ENCODE measurements at places on chromosomes 5 and 9.
A peak's percentile ranks its signal among the peaks of the same experiment; 100 is the strongest.

GRCh38 chr9:125258832-125259534 lies 2.6 kb upstream of the GAPVD1 start:
- DNase-seq, result no peak

- DNase-seq, result peak; percentile 79
Observed at GRCh38 chr9:96232539-96233241, 69.3 kb downstream of the HSD17B3 start.

DNA sequence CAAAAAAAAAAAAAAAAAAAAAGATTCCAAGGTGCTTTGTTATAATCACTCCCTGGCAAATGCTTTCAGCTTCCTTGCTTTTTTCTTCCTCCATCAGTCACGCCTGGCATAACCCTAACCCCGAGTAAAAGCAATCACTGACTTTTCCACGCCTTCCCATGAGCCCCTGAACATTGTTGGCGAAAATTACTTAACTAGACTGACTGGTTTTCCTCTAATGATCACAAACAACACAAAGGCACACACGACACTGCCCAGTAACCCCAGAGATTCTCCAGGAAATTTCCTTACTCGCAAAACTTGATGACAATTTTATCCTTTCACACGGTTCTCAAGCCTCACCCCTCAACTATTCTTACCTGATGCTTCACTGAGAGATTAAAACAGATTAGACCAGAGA lies 11.4 kb upstream of the PTGR1 start:
- no peak for DNase-seq

DNA sequence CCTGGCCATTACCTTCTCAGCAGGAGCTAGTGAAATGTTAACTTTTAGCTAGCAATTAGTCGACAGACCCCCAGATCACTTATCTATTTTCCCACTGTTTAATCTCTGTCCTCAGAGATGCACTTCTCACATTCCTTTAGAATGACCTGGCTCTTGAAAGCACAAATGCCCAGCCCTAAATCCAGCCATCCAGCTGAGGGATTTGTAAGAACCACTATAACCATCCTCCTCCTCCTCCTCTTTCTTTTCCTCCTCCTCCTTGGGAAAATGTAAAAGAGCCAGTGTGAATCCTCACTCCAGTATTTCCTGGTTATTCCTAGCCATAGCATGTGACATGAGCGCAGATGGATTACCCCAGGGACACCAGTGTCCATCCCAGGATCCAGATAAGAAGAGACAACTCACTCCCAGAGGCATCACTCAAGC lies 124.3 kb downstream of the ENC1 start:
- peak; percentile 51 for DNase-seq

DNA sequence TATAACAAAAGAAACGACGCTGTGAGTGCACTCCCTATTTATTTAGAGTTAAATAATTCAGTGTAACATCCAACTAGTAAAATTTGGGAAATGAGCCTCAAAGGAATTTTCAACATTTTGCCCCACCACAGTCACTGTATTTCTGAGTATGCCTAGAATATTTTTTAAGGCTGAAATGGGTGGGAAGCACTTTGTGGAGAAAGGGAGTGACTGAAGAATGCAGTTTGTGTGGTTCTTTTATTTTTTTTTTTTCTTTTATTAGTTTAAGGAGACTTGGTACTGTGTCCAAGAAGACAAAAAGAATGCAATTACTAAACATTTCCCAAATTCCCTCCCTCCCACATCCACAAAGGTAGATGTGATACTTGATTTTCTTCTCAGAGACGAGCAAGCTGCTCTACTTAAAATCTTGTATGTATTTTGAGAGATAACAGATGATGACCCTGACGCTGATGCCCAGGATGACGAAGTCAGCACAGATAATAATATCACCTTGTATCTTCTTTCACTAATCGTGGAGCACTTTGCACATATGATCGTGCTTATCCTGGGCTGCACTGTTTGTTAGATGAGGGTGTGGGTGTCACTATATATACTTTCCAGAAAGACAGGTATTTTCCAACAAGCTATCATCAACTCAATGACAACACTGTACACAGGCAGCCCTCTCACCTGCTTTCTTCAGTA lies 586.3 kb downstream of the RAB3C start:
- peak; percentile 32 for DNase-seq

- DNase-seq, result peak; percentile 62
Observed at GRCh38 chr9:83472221-83472665, 66.0 kb downstream of the FRMD3 start.

All from fibroblast of upper back skin (primary cell).